ENCODE measurements at places on chromosomes 6 and 20. TPM values are rescaled to one million over a fixed set of nuclear protein-coding genes. Genes with fewer than 3 reads are reported as not detected.

The SLC17A9 gene
- 125 TPM for total RNA-seq

The DNMT3B gene
- 1.6 TPM for total RNA-seq

The SLC25A27 gene
- 15.1 TPM for total RNA-seq

The POU3F2 gene
- not detected for total RNA-seq

The FLRT3 gene
- 7.9 TPM for total RNA-seq

The MATN4 gene
- total RNA-seq: not detected

The OPN5 gene
- total RNA-seq: not detected

The LAMA2 gene
- total RNA-seq: 5.3 TPM

The FBXO5 gene
- 1.4 TPM for total RNA-seq

The KCNK16 gene
- not detected for total RNA-seq

The DZANK1 gene
- total RNA-seq: 0.55 TPM

The PSORS1C2 gene
- total RNA-seq: not detected
